ENCODE measurements at places on chromosomes 13 and 19. TPM values are rescaled to one million over a fixed set of nuclear protein-coding genes. Genes with fewer than 3 reads are reported as not detected.

IRS2 gene
- polyA plus RNA-seq, result 3.8 TPM

OR7A5 gene
- not detected for polyA plus RNA-seq

PODNL1 gene
- polyA plus RNA-seq, result 0.75 TPM

DNA sequence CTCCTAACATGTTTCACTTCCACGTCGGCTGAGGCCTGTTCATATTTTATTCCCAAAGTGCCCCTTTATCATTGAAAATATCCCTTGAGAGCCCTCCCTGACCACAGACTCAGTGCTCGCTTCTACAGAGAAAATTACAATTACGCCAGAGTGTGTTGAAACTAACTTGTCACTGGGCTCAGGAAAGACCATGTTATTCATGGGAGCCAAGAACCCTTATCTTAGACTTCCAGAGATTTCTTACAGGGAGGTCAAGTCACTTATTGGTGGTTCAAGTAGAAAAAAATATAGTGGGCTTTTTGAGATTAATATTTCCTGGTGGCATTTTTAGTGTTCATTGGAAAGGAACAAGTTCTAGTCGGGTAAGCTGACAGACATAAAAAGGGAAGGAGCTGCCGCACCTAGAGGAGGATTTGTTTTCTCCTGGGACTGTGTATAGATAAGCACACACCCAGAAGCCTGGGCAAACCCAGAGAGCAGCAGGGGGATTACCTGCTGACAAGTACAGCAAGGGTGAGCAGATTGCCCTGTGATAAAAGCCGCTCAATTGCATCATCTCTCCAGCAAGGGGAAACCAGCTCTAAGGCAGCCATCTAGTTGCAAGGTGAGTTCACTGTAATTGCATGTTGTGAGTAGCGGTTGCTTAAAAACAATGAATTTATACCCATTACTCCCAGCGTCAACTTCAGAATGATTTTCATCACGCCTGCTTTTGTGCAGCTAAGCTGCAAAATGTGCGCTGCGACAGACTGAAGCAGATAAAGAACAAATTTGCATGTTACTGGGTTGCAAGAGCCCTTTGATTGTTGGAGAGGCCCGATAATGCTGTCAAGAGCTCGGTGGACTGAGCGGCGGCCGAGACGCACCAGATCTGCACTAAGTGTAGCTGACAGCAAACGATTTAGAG, 46.2 kb downstream of the DCT start:
- no peak for DNase-seq

DNA sequence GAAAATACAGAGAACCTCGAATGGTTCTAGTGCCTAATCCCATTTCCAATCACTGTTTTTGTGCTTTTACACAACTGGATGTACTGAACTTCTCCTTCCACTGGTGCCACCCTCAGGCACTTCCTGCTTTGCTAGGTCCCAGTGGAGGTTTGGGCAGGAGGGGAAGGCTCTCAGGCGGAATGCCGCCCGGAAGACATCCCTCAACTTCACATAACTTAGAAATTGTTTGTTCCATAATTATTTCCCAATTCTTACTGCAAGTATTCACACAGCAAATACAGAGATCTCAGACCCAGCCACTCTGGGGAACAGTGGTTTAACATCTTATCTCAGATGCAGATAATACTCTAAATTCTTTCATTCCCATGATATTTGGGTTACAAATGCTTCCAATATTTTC, 195.7 kb upstream of the IPO5 start:
- DNase-seq, result no peak

DNA sequence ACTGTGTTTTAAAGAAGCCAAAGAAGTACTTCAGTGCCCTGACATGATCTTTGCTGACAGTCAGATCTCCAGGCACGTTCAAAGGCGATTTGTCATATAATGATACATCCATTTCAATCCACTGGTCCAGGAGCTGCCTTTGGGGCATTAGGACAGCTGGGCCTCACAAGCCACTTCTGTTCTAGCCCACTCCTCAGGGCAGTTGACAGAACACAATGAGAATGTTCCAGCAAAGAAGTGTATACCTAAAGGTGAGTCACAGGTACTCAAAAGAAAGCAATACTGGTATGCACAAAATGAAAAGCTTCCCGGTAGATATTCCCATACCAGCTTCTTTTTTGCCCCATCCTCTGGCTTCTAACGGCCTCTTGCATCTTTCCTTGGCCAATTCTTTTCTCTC, 12.5 kb upstream of the MAP3K10 start:
- no peak for DNase-seq

DNA sequence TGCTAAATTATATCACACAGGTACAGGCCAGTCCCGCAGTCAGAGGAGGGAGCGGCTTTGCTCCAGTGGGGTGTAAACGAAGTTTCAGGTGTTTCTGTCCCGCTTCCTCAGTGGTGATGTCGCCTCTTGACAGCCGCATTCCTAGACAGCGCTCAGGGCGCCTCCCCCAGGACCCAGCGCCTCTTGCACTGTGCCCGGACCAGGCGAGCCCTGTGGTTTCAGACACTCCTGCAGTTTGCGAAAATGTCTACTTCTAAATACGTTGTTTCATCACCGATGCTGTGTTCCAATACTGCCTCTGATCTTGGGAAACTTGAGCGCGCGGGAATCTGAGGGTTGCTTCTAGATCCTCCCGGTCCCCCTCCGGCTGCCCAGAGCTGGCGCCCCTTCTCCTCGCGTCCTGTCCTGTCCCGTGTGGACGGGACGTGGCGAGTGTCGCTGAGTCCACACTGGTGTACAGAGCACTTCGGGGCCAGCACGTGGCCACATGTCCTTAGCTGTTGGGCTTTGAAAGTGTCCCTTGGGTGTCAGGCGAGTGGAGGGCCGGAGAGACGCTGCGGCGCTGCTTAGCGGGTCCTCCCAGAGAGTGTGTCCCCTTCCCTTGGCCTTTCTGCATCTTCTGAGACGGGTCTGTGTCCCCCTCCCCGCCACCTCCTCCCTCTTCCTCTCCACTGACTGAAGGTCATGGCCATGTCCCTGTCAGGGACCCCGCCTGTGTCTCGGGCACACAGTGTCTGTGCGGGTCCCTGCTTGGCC, 14.6 kb upstream of the RPS15 start:
- DNase-seq, result no peak

DNA sequence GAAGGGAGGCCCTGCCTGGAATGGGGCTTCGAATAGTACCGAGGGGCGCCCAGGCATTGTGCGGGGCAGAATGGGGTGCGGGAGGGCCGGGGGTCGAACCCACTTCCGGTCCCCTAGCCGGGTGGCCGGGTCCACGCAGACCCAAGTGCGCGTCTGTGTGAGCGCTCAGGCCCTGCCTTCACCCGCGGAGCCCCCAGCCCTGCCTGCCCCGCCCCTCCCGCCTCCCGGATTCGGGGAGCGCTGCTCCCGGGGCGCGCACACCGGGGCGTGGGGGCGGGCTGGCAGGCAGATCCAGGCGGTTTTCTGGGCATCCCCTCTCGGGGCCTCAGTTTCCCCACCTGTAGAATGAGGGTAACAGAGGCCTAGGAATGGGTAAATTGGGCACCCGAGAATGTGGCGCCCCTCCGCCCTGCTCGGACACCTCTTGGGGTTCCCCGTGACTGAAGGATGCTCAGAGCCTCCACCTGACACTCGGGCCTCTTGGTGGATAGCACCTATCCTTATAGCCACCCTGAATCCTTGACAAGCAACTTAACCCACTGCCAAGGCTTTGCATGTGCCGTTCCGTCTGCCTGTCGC, 682 bp downstream of the PIK3R2 start:
- DNase-seq, result no peak

DNA sequence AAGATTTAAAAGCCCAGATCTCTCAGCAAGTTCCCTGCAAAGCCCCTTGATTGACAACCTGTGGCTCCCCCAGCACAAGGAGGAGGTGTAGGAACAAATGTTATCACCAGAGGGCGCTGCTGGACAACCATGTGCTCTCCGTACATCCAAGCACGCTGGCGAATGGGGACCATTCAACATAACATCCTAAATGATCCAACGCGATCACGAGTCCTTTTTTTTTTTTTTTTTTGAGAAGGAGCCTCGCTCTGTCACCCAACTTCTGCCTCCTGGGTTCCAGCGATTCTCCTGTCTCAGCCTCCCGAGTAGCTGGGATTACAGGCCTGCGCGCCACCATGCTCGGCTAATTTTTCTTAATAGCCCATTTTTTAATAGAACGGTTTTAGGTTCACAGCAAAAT, 52.0 kb downstream of the NWD1 start:
- DNase-seq, result peak; percentile 70

DNA sequence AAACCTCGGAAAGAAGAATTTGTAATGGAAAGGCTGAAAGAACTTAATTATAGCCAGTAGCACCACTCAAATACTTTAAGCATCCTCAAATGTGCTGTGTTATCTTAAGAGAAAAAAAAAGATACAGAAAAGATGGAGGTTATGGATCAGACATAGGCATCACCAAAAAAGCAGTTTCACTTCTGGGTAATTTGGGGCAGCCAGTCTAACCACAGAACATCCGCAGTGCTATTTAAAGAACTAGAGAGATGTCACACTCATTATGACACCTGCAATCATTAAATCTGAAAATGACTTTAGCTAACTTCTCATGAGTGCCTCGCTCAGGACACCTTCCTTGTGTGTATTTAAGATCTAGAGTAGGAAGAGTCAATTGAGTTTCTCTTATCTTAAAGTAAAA, 211.8 kb downstream of the RBM26 start:
- no peak for DNase-seq

All from forelimb muscle (tissue), 1 donor.